ENCODE measurements at places on chromosomes 12 and 14. TPM values are rescaled to one million over a fixed set of nuclear protein-coding genes. Genes with fewer than 3 reads are reported as not detected.

- no peak for DNase-seq
These were observed 23.2 kb upstream of the BDKRB2 start for GRCh38 chr14:96181186-96182056.

The GEMIN2 gene
- total RNA-seq = 23.7 TPM

The HOXC10 gene
- not detected for total RNA-seq

GRCh38 chr14:91400696-91401095 is 16.9 kb downstream of the CCDC88C start:
- no peak for DNase-seq

GRCh38 chr12:109881752-109882151 is 1.4 kb upstream of the GLTP start:
- no peak for DNase-seq

DNA sequence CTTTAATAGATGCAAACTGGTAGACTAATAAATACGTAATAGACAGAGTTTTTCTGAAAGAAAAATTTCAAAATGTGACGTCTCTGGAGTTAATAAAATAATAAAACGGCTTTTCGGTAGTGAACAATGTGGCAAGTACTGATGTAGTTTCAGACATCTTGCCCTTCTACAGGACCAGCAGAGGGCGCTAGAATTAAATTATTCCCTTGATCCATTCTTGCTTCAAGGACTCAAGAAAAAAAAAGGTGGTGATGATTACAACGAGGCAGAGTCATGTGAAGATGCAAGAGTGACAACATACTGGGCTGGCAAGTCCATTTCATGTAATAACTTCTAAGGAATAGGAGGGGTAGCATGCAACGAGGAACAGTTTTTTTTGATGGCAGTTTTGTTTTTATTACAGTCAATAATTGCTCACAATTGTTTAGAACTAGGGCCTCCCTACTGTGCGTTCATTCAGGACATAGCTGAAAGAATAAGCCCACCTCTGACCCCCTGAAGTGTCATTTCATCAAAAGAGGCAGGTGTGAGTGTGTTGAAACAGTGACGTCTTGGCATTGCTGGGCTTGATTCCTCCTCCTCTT is 101.0 kb upstream of the GZMB start:
- no peak for DNase-seq

- no peak for DNase-seq
These were observed 37.9 kb downstream of the LRRK2 start for GRCh38 chr12:40262657-40263056.

DNA sequence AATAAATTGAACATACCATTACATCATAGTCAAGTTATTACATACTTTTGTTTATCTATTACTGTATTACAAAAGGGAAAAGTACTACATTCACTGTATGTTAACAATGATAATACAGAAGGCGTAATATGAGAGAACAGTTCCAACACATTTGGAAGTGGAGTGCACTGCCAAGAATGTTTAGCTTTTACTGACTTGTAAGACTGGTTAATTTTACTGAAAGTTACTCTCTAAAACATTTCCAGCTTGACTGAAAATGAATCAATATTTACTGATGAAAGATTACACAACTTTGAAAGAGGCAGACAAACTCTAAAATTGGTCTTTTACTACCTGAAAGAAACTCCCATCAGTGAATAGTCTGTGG is 728.5 kb downstream of the FSCB start:
- DNase-seq = no peak

The TAS2R7 gene
- not detected for total RNA-seq

- no peak for DNase-seq
These were observed 101.0 kb downstream of the PIWIL1 start for GRCh38 chr12:130438711-130439110.

DNA sequence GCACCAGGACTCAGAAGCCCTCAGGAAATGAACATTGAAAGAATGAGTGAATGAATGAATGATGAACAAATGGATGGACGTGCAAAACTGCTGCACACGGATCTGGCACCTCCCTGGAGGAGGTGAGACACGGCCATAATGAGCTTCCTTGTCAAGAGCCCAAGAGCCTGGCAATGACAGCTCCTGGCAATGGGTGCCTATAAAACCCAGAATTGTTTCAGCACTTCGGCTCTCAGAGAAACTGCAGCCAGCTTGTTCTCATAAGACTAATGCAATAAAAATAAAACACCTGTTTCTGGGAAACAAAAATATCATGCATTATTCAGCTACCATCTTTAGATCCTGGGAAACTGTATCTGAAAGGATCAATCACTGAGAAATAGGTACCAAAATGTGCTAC is 200.5 kb upstream of the SFSWAP start:
- DNase-seq = no peak

- DNase-seq = no peak
These were observed 150.3 kb downstream of the SMOC1 start for GRCh38 chr14:70029296-70030132.

DNA sequence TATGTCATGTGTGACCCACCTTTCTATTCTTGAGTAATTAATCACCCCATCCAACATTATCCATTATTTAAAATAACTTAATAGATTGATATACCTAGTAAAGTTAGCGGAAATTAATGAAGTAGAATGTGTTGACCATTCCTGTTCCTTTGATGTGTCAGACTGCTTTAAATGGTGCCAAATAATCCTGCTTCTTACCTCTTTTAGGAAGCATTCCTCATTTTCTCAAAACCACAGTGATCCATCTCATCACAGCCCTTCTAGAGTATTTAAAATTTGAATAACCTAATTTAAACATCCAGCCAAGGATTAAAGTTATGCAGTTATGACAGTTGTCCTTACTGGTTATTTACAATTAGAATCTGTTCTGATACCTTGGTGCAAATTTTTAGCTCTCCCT is 6.9 kb downstream of the MGAT4C start:
- no peak for DNase-seq

The BDKRB2 gene
- total RNA-seq = not detected

DNA sequence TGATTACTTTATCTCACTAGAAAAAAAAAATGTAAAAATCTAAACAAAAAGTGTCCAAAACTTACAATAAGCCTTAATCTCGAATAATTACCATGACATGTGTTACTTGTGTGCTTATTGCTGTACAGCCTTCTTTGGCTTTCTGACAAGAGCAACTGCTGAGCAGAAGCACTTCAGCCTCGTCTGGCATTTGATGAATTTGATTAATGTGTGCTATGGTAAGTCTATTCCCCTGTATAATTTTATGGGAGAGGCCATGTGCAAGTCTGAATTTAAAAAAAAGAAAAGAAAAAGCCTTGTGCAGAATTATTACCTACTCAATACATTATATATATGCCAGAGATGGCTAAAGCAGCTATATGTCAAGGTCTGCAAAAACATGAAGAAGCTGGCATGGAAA is 113.9 kb downstream of the AEBP2 start:
- DNase-seq = no peak

DNA sequence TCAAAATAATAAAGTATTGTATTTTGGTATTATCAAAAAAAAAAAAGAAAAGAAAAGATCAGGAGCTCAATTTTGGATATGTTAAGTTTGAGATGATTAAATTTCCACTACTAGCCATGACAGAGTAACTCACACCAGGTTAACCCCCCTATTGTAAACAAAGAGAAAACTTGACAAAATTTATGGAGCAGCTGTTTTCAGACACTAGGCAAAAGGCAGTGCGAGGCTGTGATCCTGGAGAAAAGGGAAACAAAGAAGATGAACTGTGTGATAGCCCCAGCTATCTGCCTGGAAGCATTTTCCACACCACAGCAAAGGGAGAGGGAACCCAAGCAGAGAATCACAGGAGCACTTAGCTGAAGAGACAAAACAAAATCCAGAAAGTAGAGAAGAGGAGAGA is 145.0 kb downstream of the KIF21A start:
- DNase-seq = no peak

The ZNF705A gene
- not detected for total RNA-seq

The GZMH gene
- 35.7 TPM for total RNA-seq

DNA sequence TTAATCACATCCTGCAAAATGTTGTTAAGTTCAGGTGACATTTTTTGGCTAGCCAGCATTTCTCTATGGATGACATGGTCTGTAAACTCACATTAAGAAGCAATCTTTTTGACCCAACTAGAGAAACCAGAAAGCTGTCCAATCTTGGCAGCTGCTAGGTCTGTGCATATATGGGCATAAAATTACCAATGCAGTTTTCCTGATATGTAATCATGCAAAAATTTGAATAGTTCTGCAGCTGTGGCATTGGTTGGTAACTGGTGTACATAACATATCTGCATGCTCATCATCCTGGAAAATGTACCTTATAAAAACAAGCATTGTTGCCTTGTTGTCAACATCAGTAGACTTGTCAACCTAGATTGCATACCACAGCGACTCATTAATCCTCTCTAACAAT is 620.0 kb upstream of the LRFN5 start:
- DNase-seq = no peak
